ENCODE measurements at places on chromosomes 4 and X.
A peak's percentile ranks its signal among the peaks of the same experiment; 100 is the strongest.

DNA sequence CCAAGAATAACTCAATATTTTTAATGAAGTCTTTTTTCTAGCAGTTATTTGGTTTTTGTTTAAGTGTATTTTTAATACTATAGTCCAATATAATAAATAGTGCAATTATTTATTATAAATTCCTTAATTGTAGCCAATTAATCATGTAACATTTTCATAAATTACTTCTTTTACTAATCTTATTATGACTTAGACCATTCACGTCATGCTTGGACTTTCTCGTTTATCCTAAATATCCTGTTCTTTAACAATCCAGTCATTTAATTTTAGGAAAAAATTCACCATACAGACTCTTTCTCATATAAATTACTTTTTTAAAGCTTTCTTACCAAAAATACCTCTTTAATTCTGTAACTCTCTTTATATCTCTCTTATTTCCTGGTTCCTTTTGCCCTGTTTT, 350.1 kb downstream of the AR start:
- DNase-seq: no peak

DNA sequence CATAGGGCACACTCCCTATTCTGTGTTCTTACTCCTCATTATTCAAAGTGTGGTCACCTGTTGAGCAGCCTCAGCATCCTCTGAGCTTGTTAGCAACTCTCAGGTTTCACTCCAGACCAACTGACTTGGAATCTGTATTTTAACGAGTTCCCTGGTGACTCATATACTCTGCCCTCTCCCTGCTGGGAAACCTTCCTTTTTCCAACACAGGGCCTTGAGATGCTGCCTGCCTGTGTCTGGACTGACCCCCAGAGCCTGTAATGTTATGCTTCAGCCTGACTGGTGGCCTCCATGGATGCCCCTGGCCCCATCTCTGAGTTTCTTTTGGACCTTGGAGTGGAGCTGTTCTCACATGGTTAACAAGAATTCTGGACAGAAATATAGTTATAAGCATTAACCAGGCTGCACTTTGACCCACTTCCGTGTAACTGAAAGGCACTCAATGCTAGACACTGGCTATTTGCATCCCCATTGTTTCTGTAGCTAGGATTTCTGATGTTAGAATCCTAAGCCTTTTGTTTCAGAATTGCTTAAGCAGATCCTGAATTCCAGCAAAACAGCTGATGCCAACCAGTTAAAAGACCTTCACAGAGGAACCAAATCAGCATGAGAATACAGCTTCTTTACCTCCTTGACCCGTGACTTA, 262.6 kb downstream of the STIM2 start:
- no peak for DNase-seq

DNA sequence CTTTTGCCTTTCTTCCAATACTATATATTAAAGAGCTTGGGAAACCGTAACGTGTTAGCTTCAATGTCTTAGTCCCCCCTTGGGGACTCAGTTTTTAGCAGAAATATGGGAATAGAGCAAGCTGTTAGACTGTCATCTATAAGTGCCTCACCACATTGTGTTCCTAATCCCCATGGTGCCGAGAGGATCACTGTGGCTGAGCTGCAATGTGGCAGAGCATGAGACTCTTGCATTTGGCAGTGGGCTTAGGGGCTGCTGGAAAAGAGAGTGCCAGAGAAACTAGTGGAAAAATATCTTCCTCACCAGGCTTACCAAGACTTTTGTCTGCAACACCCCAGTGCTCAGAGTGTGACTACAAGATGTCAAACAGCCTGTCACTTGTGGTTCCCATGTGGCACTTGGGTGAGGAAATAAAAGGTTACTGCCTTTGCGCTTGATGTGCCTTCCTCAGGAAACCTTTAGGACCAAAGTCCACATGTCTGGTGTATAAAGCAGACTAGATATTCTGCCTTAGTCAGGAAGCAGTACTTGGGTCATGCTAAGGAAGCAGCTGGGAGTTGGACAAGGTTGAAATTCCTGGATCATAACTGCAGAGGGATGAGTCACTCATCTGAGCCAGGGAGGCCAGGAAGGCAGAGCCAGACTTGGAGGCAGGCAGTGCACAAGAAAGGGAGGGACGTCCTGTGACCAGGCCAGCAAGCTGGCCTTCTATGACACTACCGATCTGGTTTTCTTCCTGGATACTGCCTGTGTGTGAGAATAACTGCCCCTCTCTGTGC, 9.7 kb upstream of the MAGEA4 start:
- peak; percentile 10 for DNase-seq

- DNase-seq: no peak
Measured at GRCh38 chr4:169337510-169337909, 66.8 kb upstream of the SH3RF1 start.

- DNase-seq: no peak
Measured at GRCh38 chrX:48890934-48891401, 6.6 kb downstream of the TIMM17B start.

GRCh38 chr4:174012886-174013259, 270.6 kb downstream of the FBXO8 start:
- no peak for DNase-seq

- DNase-seq: peak; percentile 46
Measured at GRCh38 chr4:149264093-149264733, 551.4 kb downstream of the IQCM start.

DNA sequence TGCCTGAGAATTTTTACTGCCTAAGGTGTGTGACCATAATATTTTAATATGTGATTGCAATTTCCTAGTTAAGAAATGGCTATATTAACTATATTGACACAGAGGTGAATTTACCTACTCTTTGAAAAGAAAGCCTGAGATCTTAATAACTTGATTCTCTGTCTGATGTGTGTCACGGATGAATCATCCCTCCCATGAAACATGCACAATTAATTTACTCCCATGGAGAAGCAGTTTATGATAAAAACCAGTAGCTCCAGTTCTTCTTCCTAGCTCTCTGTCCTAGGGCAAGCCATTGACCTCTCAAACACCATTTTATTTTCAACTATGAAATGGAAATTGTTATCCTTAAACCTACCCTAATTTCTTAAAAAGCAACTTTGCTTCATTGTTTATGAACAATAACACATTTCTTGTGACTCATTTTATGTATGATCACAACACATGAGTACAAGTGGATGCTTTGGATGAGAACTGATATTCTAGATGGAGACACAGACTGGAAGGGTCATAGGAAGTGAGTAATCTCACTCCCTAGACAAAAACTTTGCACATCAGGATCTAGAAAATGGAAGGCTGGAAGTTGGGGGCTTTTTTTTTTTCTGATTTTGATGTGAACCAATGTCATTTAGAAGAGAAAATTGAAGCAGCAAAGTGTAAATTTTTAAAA, 438.3 kb downstream of the GPAT3 start:
- DNase-seq: no peak

DNA sequence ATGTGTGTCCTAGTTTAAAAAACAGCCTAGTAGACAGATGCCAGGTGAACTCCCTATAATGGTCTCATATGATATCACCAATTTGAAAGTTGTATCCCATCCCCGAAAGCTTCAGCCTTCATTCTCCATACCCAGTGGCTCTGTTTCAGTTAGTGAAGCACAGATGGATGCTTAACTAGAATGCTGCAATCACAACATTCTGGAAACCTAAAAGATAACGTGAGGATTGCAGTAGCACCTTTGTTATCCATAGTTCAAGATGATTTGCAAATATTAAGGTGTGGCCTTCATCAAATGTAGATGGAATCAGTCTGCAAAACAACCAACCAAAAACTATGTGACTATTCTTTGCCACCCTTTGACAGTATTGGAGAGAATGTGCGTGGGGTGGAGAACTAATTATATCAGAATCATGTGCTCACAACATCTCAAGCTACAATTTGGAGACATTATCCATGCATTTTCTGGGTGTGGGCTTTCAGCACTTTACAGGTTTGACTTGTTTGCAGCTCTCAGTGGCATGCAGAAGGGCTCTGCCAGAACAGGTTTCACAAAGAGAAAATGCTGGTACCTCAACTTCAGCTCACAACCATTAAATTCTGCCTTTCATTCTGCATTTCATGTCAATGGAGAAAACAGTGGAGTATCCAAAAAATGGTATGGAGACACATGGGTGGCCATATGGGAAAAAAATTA, 18.3 kb upstream of the PPID start:
- DNase-seq: no peak

Data from LNCaP clone FGC (cell line).